ENCODE measurements at places on chromosomes 7 and 10.

GRCh38 chr10:98296524-98296923, 28.5 kb upstream of the LOXL4 start:
- peak; percentile 55 for ATAC-seq

DNA sequence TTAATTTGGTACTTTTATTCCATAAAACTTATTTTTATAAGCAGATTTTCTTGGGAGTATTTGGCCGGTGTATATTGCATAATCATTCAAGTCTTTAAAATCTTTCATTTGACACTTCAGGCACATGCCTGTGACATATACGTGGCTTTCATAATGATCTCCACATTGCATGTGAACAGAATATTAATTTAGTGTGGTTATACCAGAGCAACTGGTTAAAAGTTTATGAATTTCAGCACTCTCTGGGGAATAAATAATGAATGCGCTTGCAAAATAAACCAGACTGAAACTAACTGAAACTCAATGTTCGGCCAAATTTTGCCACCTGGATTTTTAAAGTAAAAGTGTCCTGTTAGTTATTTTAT, 242.3 kb downstream of the GLI3 start:
- ATAC-seq = no peak

DNA sequence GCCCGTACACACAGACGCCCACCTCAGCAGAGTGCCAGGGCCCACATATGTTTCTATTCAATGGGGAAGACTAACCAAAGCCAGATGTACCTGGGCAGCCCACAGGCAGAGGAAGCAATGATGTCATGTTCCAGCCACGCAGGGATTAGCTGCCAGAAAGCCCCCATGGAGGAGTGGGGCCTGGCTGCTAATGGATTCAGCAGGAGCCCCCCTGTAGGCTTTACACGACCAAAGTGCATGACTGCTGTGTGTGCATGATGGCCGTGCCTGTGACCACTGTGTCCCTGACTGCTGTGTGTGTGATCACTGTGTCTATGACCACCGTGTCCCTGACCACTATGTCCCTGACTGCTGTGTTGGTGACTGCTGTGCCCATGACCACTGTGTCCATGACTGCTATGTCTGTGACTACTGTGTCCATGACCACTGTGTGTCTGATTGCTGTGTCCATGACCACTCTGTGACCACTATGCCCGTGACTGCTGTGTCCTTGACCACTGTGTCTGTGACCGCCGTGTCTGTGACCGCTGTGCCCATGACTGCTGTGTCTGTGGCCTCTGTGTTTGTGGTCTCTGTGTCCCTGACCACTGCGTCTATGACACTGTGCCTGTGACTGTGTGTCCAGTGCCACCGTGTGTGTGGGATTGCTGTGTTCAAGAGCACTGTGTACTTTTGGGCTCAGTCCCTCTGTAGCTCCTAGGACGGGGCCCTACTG, 409.3 kb downstream of the RPS24 start:
- peak; percentile 75 for ATAC-seq

- no peak for ATAC-seq
Observed at GRCh38 chr7:139713061-139713460, 64.7 kb downstream of the HIPK2 start.

GRCh38 chr10:16679511-16679910, 137.7 kb downstream of the RSU1 start:
- ATAC-seq = no peak

DNA sequence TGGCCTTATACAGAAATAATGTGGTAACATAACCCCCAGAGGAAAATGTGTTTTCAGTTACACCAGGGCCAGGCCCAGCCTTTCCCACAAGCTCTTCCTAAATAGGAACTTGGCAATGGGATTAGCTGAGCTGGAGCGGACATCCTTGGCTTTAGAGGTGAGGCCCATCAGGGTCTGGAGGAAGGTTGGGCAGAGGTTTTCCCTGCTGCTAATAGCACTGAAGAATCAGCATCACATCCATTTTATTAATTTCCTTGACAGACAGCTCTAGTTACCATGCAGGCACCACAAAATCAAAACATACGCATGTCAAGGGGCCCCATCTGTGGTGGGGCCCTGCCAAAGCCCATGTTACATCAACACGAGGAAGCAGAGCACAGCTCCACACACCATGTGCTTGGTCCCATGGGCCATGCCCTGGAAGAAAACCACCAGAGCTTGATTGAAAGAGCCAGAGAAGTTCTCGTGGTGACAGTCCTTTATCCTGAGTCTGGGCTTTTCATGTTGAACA, 566.6 kb downstream of the KCNMA1 start:
- ATAC-seq = no peak

Data from SK-N-SH treated with all-trans-retinoic acid at 6 μM for 48 hours (cell line).